ENCODE measurements at places on chromosomes 2 and 18.

DNA sequence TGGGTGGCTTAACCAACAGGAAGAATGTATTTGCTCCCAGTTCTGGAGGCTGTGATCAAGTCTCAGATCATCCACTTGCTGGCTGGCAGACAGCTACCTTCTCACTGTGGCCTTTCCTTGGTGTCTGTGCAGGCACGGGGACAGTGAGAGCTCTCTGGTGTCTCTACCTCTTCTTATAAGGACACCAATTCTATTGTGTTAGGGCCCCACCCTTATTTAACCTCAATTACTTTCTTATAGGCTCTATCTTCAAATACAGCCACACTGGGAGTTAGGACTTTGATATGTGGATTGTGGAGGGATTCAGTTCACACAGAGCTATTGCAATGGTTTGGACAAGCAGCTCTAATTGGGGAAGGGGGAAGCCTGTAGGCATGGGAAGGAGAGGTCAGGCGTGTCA is 25.3 kb upstream of the IL1RN start:
- no peak for DNase-seq

DNA sequence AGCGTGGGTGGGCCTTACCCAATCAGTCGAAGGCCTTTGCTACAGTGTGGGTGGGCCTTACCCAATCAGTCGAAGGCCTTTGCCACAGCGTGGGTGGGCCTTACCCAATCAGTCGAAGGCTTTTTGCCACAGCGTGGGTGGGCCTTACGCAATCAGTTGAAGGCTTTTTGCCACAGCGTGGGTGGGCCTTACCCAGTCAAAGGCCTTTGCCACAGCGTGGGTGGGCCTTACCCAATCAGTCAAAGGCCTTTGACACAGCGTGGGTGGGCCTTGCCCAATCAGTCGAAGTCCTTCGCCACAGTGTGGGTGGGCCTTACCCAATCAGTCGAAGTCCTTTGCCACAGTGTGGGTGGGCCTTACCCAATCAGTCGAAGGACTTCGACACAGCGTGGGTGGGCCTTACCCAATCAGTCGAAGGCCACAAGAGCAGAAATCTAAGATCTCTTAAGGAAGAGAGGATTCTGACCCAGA is 16.3 kb upstream of the GAL3ST2 start:
- DNase-seq: no peak

DNA sequence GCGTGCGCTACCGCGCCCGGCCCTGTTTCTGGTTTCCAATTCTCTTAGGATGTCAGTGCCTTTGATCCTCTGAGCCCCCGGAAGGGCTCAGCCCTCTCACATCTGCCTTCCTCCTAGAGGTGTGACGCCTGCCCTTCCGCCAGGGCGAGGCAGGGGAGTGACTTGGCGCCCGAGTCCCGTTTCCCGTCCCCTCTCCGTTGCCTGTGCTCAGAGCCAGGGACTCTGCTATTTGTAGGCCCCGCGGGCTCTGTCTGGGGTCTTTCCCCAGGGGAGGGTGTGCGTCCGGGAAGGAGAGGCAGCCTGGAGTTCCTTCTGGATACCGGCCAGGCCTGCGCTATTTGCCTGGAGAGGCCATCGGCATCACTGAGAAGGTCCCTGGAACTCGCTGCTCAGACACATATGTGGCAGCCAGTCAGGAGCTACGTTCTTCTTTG is 103.7 kb upstream of the TAF1B start:
- DNase-seq: peak; percentile 42

DNA sequence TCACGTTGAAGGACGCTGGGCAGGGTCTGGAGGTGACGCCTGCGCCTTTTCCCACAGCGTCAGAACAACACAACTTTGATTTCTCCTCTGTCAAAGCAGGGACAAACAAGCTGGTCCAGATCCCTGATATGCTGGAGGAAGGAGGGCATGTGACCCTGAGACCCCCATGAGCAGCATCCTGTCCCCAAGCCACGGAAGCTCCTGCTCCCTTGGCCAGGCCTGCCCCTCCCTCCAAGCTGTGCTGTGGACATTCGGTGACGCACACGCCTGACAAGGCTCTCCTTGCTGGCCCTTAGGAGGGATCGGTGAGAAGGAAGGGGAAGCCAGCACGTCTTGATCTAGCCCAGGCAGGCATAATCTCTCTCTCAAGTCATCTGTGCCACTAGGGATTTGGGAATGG is 11.3 kb downstream of the MLPH start:
- DNase-seq: no peak
